Stimulated activated CD8-positive, alpha-beta memory T cell treated with anti-CD3 and anti-CD28 coated beads, Interleukin-4, amount 100 ng/mL, for 1 hour (primary cell): ENCODE measurements at places on chromosomes 11 and 22.

GRCh38 chr11:108854346-108854745 lies 189.5 kb downstream of the DDX10 start:
- DNase-seq: no peak

- no peak for DNase-seq
Observed at GRCh38 chr11:122020902-122021301, 95.1 kb downstream of the BLID start.

DNA sequence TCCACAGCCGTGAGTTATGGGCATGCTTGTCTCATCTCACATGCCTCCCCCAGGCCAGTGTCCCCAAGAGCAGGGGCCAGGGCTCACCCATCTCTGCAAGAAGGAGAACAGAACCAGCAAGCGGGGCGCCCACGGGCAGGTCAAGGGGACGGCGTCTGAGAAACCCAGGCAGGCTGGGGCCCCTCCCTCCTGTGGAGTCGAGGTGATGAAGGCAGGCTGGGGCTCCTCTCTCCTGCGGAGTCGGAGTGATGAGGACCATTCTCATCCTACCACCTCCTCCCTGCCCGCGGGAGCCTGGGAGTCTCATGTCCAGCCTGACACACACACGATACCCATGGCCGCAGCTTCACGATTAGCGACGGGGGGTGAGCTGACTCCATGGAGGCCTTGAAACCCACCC lies 141.9 kb downstream of the CTTN start:
- no peak for DNase-seq

GRCh38 chr11:74650498-74650897 lies 58.1 kb downstream of the POLD3 start:
- DNase-seq: no peak

GRCh38 chr11:31442086-31442485 lies 67.3 kb downstream of the IMMP1L start:
- DNase-seq: no peak

DNA sequence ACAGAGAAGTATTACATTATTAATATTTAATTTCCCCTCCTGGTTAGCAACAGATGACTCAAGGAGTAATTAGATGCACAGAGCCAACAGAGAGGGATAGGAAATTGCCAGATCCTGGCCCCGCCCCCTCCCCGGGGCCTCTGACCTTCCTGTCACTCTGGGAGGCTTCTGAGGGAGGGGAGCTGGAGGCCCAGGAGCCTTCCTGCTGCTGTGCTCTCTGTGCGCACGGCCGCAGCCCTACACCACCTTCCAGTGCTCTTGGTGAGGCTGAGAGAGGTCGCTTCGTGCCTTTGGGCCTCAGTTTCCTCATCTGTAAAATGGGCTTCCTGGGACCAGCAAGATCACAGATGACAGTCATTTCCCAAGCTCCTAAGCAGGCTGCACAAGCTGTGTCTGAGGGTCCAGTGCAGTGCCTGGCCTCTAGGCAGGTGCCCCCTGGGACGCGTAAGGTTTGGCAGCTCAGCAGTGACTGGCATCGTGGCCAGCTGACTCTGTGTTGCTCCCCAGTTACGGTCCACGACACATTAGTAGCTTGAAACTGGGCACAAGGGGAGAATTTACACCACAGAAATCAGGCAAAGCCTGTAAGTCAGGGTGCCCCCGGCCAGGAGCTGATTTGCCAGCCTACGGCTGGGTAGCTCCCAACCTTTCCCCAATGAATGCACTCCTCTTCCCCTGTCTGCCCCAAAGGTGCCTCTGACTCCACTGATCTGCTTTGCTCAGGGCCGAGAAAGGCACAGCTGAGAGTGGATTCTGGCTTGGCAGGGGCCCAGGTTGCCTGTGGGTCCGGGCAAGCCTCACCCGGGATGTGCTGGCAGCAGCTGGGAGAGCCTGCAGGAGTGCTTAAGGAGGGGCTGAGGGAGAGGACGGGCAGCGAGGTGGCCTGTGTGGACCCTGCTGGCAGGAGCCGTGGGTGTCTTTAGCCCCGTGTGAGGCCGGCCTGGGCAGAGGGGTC lies 2.3 kb downstream of the ADORA2A start:
- no peak for DNase-seq
